GM12865 (cell line): ENCODE measurements at places on chromosomes 7 and 10.

GRCh38 chr7:134197345-134197744, 70.2 kb downstream of the LRGUK start:
- no peak for DNase-seq

GRCh38 chr7:106720641-106721040, 59.7 kb upstream of the CCDC71L start:
- DNase-seq, result peak; percentile 50

GRCh38 chr10:19728376-19728775, 87.9 kb upstream of the PLXDC2 start:
- DNase-seq, result no peak

GRCh38 chr7:48213226-48213625, 42.0 kb downstream of the ABCA13 start:
- no peak for DNase-seq

DNA sequence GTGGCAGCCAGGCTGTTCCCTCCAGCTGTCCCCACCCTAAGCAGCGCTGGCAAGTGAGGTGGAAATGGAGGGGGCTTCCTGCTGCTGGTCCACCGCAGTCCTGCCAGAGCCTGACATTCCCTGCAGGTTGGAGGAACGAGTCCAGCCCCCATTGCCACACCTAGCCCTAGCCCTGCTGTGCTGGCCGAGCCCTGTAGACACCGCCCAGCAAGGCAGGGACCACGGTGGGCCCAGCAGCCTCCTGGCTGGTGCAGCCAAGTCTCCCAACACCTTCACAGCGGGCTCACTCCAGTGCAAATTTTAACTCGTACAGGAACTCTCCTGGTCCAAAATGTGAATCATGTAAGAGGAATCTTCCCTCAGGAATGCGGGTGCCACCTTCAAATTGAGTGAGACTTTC, 116.3 kb downstream of the PAXIP1 start:
- no peak for DNase-seq

- peak; percentile 24 for DNase-seq
Observed at GRCh38 chr7:94276795-94277194, 117.9 kb upstream of the COL1A2 start.

DNA sequence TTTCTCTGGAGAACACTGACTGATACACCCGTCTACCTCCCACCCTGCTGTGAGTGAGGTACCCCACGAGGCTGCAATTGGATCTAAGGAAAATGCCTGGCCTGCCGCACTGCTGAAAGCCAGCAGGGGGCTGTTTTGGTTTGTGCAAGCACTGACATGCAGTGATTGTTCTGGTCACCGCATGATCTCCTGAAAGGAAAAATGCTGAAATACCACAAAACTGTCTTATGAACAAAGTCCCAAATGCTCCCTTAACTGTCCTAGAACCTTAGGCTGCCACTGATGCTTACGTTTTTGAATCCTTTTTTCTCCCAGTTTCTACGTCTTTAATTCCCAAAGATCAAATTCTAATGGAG, 132.7 kb downstream of the JCAD start:
- DNase-seq, result no peak
